ENCODE measurements at places on chromosomes 12 and 14.
A peak's percentile ranks its signal among the peaks of the same experiment; 100 is the strongest.

- no peak for DNase-seq
Measured at GRCh38 chr12:15977999-15978951, 67.1 kb downstream of the DERA start.

DNA sequence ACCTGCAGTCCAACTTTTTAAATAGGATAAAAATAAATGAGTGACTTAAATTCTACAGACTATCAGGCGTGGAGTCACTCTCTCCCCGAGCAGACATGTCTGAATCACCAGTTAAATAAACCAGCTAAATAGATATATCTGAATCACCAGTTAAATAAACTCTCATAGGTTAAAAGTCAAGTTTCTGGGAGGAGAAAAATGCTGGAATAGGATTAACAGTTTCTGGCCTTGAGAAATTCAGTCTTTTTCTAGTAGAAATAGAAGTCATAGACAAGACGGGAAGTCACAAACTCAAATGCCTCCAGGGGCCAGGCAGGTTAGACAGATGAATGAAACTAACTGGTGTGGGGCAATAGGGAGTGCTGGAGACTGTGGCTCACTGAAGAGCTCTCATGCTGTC is 258.6 kb upstream of the TMEM132C start:
- no peak for DNase-seq

GRCh38 chr12:8771072-8771471 is 51.3 kb upstream of the A2ML1 start:
- no peak for DNase-seq

DNA sequence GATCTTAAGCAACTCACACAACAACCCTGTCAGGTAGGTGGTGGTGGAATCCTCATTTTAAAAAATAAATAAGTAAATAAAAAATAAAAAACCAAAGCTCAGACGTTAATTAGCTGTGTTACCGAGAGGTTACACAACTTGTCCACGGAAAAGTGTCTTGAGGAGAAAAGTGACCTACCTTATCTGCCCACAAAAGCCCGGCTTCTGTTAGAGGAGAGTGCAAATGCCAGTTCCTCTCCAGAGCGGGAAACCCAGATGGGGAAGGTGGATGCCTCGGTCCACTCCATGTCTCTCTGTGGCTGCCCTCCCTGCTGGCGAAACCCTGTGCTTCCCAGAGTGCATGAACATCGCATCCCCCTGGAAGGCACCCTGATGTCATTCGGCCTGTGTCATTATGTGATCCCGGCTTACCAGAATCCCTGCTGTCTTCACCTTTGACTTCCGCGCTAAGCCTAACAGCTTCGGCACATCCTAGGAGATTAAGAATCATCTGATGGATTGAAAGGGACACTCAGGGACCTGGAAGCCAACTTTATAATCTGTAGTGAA is 6.4 kb downstream of the MLXIP start:
- DNase-seq: no peak

GRCh38 chr14:101251812-101252442 is 309.4 kb upstream of the DIO3 start:
- DNase-seq: no peak

DNA sequence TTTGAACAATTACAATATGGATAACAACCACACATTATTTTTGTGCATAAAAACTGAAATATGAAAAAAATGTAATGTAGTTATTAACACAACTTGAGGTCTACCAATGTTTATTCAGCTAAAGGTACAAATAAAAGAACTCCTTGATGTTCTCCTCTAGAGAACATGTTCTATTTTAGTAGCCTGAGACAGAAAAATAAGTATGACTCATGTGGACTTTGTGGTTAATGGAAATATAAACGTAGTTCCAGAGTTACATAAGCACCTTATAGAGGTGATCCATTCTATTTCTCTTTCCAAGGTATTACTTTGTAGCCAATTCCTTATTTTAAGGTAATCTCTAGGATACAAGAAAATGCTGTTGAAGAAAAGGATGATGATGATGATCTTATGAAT is 25.7 kb downstream of the ALKBH1 start:
- no peak for DNase-seq

GRCh38 chr12:57628280-57629191 is 4.5 kb downstream of the B4GALNT1 start:
- no peak for DNase-seq

GRCh38 chr14:104844306-104845032 is 20.6 kb upstream of the CEP170B start:
- DNase-seq: no peak

DNA sequence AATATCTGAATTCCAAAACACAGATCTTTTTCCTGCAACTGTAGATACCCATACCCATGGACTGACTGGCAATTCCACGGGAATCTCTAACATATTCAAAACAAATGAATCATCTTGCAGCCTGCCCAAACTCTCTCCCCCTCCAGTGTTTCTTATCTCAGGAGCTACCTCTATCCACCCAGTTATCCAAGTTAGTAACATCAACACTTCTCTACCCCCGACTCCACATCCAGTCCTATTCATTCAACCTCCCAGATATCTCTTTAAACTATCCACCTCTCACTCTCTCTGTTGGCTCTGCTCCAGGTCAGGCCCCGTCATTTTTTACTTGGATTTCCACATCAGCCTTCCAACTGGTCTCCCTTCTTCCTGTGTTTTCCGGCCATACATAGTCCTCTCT is 6.7 kb upstream of the KCNH5 start:
- no peak for DNase-seq

- no peak for DNase-seq
Measured at GRCh38 chr12:117685110-117685926, 283.5 kb downstream of the KSR2 start.

DNA sequence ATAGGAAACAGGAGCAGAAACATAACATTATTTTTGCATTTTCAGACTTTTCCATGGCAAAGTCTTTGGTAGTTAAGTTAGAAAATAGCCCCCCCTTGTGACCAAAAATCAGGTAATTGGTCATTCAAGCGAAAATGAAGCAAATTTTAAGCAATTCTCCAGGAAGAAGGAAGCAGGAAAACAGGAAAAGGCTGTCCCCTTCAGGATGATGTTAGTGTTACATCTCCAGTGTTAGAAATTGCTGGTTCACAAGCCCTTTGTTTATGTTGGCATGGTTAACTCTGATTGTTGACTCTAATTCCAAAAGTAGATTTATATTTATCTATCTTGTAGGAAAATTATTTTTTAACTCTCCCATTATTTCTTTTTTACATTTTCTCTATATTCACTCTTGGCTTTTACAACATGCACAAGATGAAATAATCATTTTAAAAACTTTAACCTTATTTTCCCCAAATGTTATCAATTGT is 18.8 kb upstream of the GAS2L3 start:
- no peak for DNase-seq

DNA sequence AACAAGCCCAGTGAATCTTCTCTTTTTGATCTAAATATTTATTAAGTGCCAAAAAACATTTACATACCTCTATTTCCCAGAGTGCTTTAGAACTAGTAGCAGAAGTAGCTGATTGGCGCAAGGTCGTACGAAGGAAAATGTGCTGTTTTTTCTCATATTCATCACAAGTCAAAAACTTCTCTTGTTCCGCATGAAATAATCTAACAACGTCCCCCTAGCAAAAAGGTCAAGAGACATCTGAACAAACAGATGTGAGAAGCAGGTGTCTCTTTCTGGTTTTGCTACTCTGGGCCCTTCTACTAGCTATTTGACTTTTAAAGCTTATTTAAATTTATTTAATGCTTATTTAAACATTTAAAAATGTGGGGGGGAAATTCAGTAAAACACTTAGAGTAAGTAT is 117.8 kb downstream of the ITPR2 start:
- DNase-seq: no peak

DNA sequence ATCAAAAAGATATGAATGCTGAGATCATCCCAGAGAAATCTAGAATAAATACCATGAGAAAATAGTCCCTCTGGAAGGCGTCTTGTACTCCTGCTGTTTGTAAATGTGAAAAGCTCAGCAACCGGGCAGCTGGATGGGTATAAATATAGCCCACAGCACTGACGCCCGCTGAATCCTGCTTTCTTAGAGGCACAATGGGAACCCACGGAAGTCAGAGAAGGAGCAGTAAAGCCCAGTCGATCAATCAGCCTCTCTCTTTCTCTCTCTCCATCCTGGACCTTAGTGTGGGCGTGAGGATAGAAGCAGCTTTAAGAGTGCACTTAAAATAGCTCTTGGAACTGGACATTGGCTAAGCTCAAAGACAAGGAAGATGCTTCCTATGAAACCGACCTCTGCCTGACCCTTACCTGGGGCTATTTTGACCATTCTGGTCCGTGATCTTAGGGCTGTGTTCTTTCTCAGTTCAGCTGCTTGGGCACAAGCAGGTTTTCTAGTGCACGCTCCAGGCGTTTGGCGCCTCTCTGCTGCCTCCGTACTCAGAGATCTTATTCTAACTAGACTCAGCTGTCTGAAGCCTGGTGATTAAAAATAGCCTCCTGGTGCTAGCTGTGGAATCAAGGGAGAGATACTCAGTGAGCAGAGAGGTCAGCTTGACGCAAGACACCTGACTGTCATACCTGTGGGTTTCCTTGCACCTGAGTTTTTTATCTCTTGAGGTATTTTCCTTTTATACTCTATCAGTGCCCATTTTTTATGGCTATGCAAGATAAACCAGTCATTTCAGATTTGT is 144.6 kb downstream of the ETV6 start:
- DNase-seq: no peak

DNA sequence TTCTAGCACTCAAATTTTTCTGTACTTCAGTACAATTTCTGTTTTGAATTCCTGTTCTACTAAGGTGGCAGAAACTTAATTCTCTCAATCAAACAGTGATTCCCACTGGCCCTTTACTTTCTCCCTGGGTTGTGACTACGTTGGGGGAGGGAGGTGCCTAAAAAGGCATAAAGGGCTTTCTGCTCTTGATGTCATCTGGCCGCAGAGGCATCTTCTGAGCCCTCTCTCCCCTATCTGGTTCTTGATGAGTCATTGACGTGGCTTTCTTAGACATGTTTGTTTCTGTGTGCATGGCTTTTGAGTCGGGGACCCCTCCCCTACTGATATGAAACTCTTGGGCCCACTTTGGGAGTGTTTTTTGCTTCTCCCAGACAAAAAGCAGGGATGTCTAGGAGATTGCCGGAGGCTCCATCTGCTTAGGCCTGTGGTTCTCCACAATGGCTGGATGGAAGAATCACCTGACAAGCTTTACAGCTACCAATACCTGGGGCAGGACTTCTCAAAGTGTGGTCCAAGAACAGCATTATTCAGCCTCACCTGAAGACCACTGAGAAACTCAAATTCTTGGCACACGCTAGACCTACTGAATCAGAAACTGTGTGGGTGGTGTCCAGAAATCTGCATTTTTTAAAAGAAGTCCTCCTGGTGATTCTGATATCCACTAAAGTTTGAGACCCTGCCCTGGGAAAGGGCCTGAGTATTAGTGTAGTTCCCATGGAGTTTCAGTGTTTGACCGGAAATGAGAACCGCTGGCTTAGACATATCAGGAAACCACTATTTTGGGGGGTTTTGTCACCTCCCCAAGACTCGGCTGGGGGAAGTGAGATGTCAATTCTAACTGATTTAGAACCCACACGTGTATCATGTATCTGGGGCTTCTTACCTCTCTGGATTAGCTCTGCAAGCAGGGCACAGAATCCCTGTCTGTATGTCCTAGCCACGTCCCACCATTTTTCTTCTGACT is 395.7 kb upstream of the PDE3A start:
- DNase-seq: peak; percentile 21

Measured in stimulated activated CD8-positive, alpha-beta memory T cell treated with anti-CD3 and anti-CD28 coated beads, Interleukin-7, amount 100 ng/mL, for 48 hours (primary cell).